ENCODE measurements at places on chromosomes 16 and 17. TPM values are rescaled to one million over a fixed set of nuclear protein-coding genes. Genes with fewer than 3 reads are reported as not detected.

- DNase-seq, result peak; percentile 80
Measured at GRCh38 chr16:50213939-50214519, 52.3 kb upstream of the ADCY7 start.

GRCh38 chr16:9660898-9661297, 521.3 kb downstream of the GRIN2A start:
- no peak for DNase-seq

DNA sequence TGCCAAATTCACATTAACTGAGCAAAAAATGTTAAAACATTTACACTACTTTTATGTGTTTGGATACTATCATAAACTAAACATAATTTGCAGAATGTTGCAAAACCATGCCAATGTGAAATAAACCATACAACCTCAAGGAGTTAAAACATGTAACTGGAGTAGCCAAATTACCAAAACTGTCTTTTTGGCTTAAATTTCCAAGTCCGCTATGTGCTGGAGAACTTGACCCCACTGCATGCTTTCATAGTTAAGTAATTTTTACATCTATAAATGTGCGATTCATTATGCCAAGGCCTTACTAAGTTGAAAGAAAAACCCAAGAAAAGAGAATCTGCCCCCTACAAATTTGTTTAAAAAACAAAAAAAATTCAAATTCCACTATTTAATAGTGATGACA, 28.2 kb downstream of the BRD7 start:
- DNase-seq, result no peak

DNA sequence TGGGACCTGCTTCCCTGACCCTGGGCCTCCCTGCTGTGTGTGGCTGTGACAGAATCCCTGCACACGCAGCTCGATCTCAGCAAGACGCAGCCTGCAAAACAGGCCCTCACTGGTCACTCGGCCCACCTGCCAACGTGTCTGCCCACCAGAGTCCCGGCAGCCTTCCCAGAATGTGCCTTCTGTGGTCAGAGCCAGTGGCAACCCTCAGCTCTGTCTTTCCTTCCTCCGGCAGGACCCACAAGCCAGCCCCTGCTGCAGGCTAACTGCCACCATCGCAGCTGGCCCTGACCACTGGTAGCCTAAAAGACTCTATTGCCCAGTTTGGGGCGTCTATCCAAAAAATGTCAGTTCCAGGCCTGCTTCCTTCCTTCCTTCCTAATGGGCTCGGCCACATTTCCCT, 83.2 kb downstream of the LITAF start:
- no peak for DNase-seq

GRCh38 chr17:78913115-78913514, 10.1 kb upstream of the CEP295NL start:
- no peak for DNase-seq

GRCh38 chr17:79420318-79421243, 190.3 kb downstream of the RBFOX3 start:
- DNase-seq, result peak; percentile 64

- no peak for DNase-seq
Measured at GRCh38 chr17:37818689-37819088, 73.8 kb upstream of the HNF1B start.

DNA sequence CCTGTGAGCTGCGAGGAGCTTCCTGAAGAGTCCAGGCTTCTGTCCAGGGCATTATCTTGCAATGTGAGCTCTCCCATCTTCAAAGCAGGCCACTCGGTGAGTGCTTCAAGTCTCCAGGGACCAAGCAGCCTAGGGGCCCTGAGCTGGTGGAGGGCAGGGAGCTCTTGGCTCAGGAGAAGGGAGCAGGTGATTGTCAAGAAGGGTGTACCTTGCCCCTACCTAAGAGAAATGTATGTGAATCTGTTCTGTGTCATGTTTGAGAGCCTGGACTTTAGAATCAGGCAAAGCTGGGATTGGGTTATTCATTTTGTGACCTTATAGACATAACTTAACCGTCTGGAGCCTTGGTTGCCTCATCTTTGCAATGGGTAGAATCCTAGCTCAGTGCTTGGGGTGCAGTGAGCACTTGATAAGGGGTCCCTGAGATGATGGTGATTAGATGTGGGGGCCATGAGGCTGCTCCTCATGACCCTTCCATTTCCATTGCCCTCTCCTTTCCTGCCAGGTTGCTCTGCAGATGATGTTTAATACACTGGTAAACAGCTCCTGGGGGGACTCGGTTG, 15.9 kb downstream of the ZNF768 start:
- DNase-seq, result no peak

DNA sequence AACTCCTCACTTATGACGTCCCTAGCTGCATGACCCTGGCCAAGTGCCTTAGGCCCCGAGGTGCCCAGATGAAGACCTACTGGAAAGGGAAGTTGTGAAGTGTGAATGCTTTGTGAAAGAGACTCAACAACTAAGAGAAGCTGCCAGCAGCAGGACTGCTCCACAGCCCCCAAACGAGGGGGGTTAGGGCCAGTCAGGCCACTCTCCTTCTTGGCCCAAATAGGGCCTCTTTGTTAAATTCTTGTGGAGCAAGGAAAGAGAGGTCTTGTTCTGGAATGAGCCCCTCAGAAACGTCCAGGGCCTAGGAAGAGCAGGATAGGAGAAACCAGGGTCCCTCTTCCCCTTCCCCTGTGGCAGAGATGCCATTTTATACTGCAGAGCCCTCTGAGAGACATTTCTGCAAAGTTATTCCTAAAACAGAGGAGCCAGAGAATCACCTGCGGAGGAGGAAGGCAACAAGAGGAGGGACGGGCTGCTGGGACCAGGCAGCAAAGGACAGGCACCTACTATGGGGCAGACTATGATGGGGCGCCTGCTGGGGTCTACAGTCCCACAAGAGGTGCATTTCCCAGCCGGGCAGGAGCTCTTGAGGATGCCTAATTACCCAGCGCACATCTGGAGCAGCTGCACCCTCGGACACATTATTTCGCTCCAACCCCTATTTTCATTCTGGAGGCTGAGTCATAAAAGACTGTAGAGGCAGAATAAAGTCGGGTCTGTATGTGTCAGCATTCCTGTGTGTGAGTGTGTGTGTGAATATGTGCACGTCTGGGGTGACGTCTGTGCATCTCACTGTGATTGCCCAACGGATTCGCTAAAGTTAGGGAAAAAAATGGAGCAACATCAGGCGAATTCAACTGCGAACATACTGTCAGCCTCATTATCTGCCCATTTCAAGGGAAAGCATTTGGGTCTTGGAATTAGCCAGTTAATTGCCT, 11.4 kb upstream of the HOXB9 start:
- no peak for DNase-seq

DNA sequence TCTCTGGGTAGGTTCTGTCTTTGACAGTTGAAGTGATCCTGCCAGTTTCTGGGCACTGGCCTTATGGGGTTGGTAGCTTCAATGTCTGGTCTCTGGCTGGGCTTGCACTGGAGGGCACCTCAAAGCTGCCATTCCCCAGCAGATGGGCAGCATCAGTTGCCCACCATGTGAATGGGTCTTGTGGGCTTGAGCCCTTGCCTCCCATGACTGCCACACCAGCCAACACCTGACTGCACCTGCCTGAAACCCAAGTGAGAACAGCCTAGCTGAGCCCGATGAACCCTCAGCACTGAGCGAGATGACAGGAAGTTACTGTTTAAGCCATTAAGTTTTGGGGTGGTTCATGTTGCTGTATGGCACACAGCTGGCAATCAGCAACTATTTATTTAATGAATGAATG, 69.1 kb upstream of the AXIN2 start:
- DNase-seq, result no peak

DNA sequence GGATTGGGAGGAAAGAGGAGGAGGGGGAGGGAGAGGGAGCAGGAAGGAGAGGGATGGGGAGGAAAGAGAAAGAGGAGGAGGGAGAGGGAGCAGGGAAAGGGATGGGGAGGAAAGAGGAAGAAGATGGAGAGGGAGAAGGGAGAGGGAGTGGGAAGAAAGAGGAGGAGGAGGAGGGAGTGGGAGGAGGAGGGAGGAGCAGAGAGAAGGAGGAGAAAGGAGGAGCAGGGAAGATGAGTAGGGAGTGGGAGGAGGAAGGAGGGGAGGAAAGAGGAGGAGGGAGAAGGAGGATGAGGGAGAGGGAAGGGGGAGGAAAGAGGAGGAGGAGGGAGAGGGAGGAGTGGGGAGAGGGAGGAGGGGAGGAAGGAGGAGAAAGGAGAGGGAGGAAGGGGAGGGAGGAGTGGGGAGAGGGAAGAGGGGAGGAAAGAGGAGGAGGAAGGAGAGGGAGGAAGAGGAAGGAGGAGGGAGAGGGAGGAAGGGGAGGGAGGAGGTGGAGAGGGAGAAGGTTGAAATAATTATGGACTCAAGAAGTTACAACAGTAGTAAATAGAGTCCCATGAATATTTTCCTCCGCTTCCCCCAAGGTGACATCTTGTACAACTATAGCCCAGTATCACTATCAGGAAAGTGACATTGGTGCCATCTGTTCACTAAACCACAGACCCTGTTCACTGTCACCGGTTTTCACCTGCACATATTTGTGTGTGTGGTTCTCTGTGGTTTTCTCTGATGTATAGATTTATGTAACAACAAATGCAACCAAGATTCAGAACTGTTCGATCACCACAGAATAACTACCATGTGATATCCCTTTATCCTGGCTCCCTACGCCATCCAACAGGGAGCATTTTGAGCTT, 325.3 kb upstream of the EEF2KMT start:
- no peak for DNase-seq

DNA sequence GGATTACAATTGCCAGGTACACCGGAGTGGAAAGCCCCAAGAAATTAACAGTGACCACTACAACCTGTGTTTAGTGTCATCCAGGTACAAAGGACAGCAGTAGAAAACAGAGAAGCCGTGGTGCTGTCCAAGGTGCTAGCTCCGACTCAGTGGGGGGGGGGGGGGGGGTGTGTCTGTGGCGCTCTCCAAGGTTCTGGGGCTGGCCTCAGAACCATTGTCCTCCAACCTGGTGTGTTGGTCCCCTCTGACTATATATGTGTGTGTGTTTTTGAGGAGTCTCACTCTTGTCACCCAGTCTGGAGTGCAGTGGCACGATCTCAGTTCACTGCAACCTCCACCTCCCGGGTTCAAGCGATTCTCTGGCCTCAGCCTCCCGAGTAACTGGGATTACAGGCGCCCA, 5.8 kb upstream of the ZNF23 start:
- peak; percentile 77 for DNase-seq

GRCh38 chr17:1470755-1471462, 14.9 kb upstream of the CRK start:
- DNase-seq, result no peak

GRCh38 chr16:68281368-68282063, 17.2 kb downstream of the SLC7A6 start:
- DNase-seq, result peak; percentile 78

GRCh38 chr17:68352041-68352440, 60.7 kb downstream of the ARSG start:
- no peak for DNase-seq

GRCh38 chr17:37405955-37406634, 541 bp downstream of the ACACA start:
- no peak for DNase-seq

- no peak for DNase-seq
Measured at GRCh38 chr16:54654429-54654828, 276.2 kb upstream of the IRX5 start.

DNA sequence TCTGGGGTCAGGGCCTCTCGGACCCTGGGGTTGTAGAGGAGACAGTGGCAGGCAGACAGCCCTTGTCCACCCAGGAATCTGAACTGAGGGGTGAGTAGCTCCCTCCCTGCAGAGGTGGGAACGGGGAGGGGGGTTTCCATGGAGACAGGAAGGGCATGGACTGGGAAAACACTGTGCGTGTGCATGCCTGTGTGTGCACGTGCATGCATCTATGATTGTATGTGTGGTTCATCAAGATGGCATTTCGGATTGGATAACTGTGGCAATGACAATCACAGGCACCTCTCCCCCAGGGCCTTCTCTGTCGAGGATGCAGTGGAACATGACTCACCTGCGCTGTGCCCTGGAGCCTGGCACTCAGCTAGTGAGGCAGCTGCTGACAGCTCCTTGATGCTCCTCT, 6.1 kb upstream of the CD300C start:
- no peak for DNase-seq

DNA sequence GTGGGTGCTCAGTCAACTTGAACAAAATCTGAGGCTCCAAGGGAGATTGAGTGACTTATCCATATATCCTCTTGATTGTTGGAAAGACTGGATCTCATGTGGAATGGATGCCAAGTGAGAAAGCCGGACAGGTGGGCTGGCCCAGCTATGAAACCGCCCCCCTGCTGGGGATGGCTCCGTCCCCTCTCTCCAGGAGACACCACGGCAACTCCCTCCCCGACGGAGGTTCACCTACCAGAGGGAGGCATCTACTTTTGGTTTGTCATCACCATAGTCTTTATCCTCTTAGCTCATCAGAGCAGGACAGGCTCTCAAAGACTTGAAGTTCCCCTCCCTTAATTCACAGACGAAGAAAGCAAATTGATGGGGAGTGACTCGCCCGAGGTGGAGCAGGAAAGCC, 1.8 kb upstream of the ALG1 start:
- DNase-seq, result no peak

DNA sequence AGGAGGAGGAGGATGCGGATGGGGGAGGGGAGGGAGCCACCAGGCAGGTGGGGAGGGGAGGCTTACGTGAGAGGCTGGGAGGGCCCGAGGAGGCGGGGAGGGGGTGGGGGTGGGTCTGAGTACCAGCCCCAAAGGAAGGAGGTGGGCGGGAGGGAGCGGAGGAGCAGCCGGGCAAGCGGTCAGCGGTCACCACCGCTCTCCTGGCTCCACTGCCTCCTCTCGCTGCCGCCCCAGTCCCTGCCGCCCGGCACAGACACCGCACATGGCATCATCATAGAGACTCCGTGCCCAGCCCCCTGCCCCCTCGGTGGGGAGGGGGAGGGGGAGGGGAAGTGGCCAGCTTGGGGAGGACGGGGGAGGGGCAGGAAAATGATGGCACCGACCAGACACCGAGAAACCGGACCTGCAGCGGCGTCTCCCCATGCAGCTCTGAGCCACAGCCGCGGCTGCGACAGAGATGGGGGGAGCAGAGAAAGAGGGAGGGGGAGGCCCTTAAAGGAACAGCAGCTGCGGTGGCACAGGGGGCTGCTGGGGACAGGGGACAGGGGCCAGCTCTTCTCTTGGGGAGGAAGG, at the start of gene TLCD3B:
Gene TLCD3B (minus strand): TSS at position 431 of the 573 bp plus-strand sequence. CDS start 744 bp downstream, outside the sequence.
- DNase-seq, result peak; percentile 56

Gene HOXB6
- total RNA-seq, result 0.33 TPM

Gene MGRN1
- total RNA-seq, result 103 TPM

Gene STH
- total RNA-seq, result not detected

Gene TEKT5
- total RNA-seq, result not detected

Gene MYO1D
- total RNA-seq, result 12.9 TPM

Gene ASB16
- 0.09 TPM for total RNA-seq

Gene TNK1
- 5.3 TPM for total RNA-seq

Gene TBC1D3L
- total RNA-seq, result 16.8 TPM

Gene ZNF263
- total RNA-seq, result 31.3 TPM

All from activated CD4-positive, alpha-beta T cell treated with anti-CD3 and anti-CD28 coated beads, Interleukin-2, amount 10 ng/mL, durations not matched to agents 24 days and 14 days (primary cell).